ENCODE measurements at places on chromosomes 5 and 9. TPM values are rescaled to one million over a fixed set of nuclear protein-coding genes. Genes with fewer than 3 reads are reported as not detected.

Gene NKD2
- not detected for total RNA-seq

Gene HTR4
- total RNA-seq = not detected

Gene TMC1
- not detected for total RNA-seq

DNA sequence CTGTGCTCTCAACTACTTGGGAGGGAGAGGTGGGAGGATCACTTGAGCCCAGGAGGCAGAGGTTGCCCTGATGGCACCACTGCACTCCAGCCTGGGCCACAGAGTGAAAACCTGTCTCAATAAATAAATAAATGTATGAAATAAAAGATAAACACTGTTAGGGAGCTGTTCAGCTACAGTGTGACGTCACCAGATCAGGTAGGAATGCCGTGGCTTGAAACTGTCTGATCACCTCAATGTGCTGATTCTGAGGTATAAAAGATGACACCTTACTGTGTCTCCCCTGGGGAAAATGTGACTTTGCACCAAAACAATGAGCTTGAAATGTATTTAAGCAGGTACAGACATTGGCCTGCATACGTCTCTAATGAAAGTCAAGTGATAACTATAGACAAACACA is 133.3 kb downstream of the ADAMTS16 start:
- DNase-seq = no peak

- no peak for DNase-seq
Measured at GRCh38 chr9:112157961-112158360, 17.1 kb downstream of the SUSD1 start.

DNA sequence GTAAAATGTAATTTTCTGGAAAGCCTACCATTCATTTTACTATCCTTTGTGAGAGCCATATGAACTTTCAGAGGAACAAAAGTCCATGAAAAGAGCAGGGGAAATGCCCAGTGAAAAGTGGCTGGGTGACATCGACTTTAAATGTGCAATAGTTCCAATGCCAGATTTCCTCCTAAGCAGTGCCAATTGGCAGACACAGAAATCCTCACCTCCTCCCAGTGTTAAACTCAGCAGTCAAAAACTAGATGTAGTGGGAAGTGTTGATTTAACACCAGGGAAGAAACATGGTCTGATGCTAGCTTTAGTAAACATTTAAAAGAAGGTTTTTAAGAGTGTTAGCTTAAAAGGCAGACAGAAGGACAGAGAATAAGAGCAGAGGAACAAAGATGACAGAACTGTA is 2055.2 kb downstream of the MAT2B start:
- no peak for DNase-seq

- no peak for DNase-seq
Measured at GRCh38 chr5:150398722-150399523, 13.8 kb downstream of the CD74 start.

- DNase-seq = no peak
Measured at GRCh38 chr9:126330536-126330935, 3.9 kb downstream of the MVB12B start.

DNA sequence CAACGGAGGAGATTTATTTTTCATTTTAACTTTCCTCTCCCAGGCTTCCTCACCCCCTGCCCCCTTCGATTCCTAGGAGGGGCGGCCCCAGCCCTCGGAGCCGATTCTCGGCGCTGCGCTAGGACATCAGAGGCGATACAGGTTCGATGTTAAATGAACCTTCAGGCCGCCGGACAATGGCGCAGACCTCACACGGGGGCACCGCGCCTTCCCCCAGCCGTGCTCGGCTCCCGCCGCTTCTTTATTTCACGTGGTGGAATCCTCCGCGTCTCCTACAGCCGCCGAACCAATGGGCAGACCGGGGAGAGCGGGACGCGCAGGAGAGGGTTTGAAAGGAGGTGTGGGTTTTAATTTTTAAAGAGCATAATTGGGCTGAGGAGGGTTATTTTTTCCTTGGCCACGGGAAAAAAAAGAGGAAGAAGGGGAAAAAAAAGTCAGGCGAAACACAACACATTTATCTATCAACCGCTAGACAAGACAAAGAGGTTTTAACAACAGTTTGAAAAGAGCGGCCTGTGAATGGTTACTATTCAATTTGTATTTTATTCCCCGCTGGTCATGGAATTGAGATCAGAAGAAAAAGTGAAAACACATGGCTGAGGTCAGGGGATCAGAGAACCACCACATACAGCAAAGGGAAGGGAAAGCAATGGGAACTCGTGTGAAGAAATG is 126.8 kb downstream of the TMEM174 start:
- peak; percentile 23 for DNase-seq

DNA sequence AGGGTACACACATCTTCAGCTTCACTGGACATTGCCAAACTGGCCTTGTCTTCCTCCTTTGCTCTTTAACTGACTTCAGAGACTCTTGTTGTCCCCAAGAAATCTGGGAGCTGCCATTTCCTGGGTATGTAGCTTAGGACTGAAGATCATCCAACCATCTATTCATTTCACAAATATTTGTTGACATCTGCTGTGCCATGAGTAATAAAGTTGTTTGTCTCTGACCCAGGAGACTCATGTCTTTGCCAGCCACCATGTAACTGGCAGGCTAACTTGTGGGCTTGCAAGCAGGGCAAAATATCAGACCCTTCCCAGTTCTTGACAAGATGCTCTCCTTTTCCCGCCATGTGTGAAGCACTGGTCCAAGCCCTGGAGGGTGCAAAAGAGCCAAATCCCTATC is 17.1 kb upstream of the TOR1B start:
- DNase-seq = no peak

- peak; percentile 72 for DNase-seq
Measured at GRCh38 chr9:96293498-96294158, 8.3 kb downstream of the HSD17B3 start.

DNA sequence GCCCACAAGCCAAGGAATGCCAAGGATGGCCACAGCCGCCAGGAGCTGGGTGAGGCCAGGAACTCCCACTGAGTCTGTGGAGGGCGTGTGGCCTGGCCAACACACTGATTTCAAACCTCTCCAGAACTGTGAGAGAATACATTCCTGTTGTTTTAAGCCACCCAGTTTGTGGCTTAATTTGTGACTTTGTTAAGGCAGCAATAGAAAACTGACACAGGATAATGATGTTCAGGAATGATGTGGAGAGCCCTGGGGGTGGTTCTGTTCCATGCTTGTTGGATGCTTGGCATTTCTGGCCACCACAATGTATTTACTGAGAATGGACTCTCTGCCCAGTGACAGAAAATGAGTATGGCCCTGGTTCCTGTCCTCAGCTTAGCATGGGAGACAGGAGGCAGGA is 82.8 kb downstream of the DAP start:
- no peak for DNase-seq

DNA sequence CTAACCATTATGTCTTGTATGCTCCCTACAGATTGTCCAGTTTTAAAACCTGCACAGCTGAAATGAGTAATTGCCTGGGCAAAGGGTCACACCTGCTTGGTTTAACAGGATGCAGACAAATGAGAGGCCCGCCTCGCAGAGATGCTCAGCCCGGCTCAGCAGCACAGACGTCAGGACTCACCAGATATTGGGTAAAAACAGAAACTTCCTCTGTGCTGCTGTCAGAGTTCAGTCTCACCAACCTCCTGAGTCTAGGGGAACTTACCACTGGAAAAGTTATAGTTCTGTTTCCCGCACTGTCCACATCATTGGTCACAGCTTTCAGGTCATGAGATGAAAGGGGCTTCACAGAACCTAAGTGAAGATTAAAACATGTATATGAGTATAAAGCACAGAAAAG is 152.5 kb downstream of the ESM1 start:
- peak; percentile 53 for DNase-seq

DNA sequence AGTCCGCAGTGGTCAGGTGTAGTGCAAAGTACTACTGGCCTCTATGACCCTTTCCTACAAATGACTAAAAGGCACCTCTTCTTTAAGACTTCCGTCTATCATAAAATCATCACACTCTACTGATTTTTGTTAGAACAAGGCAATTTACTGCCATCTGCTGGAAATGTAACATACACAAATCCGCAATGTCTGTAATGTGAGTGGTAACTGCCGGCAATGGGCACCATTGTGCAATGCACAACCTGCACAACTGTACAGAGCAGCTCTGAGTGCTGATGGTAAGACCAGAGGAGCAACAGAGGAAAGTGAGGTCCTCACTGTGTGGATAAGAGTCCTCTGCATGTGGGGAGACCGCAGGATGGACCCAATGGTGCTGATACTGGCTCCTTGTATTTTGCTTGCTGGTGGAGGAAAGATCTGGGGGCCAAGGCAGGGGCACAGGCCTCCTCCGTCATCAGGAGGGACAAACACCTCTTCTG is 103.7 kb downstream of the ATPSCKMT start:
- DNase-seq = peak; percentile 66

DNA sequence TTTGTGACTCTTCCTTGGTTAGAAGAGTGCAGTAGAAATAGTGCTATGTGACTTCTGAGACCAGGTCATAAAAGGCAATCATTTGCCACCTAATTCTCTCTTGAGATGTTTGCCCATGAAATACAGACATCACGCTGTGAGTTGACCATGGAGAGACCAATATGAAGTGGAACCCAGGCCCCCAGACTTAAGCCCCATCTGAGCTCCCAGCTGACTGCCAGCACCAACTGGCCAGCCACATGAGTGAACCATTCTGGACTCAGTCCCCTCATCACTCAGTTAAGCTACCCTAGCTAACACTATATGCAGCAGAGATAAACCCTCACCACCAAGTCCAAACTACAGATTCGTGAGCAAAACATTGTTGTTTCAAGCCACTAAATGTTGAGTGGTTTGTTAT is 60.7 kb upstream of the NIPBL start:
- DNase-seq = no peak

GRCh38 chr9:12194731-12195130 is 498.5 kb upstream of the TYRP1 start:
- DNase-seq = no peak

DNA sequence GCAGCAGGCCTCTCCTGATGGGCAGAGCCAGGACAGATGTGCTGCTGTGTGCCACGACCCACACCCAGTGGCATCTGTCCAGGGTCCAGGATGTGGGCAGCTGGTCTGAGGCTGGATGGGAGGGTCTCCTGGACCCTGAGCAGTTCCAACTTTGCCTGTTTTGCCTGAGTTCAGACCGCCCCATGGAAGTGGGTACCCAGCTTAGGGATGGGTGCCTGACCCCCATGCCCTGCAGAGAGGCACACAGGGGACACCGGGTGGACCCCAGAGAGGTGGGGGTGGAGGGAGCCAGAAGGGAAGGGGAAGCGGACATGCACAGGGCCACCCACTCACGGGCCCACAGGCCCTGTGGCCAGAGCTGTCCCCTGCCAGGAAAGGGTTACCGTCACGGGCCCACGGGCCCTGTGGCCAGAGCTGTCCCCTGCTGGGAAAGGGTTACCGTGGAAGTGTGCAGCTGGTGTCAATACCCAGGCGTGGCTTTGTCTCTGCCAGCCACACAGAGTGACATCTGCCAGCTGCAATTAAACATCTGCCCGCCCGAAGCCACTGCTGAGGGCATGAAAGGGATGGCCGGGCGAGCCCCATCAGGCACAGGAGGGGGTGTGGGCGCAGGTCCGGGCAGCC is 50.0 kb downstream of the NACC2 start:
- DNase-seq = no peak

DNA sequence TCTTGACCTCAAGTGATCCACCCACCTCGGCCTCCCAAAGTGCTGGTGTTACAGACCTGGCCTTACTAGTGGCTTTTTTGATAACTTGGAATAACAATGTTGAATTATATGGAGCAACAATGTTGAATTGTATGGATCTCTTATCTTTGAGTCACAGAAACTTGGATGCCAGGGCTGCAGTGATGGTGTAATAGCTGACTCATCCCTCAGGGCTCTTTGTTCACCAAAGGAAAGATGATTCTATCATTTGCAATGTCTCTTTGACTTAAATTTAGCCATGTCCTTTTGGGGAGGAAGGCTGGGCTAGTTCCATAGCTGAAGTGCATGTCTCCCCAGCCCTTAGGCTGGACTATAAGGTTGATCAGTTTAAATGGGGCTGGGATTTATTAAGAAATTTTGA is 172.3 kb downstream of the PDZD2 start:
- peak; percentile 93 for DNase-seq
